ENCODE measurements at places on chromosomes 7 and 10.

DNA sequence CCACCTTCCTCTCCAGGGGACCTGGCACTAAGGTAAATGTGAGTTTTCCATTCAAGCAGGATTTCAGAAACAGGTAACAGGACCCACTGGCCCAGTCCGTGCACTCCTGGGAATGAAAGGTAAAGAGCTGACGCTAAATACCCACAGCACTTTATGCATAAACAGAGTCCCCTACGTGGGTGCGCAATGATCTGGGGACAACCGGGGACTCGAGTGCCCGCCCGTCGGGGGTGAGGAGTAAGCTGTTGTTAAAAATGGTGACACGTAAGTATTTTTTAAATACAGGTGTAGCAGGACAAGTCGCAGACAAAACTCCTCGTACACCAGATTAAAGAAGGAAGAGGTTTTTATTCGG is 47.2 kb upstream of the PPP2R2D start:
- DNase-seq = no peak

GRCh38 chr7:81402227-81402626 is 367.6 kb downstream of the HGF start:
- DNase-seq = no peak

DNA sequence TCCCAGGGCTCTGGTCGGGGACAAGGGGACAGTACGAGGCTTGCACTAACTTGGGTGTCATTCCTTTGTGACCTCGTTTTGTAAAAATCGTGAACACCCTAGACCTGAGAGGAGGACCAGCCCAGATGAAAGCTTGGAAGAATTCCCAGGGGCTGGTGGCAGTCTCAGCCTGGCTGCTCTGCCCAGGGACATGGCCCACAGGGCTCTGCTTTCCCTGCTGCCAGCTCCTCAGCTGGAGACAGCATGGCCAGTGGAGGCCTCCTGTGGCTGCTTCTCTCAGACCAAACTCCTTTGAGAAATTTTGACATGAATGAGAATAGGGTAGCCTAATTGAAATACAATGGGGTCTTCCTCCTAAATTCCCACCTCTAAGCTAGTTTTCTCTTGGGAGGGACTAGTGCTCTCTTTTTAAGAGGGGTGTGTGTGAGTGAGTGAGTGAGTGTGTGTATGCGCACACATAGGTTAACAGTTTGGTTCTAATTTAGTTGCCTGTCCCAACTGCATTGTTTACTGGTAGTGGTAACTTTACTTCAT is 140.3 kb upstream of the EFCAB10 start:
- DNase-seq = no peak

- peak; percentile 88 for DNase-seq
These were observed 54.1 kb downstream of the ZNF467 start for GRCh38 chr7:149719050-149719899.

- no peak for DNase-seq
These were observed 19.9 kb upstream of the GPR141 start for GRCh38 chr7:37663693-37664092.

GRCh38 chr10:77111611-77112550 is 525.7 kb downstream of the KCNMA1 start:
- DNase-seq = peak; percentile 89

DNA sequence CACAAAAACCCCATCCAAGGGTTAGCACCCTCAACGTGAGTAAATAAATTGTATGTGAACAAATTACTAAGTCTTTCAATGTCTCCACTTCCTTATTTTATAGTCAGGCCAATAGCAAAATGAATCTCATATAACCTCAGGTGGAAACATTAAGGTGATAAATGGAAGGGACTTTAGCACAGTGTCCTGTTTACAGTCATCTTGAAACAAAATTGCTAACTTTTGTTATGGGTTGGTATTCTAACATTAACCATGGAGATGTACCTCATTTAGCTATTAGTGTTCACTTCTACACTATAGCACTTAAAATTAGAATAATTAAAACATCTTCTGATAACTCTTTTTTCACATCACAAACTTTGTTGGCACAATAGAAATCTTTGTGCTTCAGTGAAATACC is 255.8 kb upstream of the CNTNAP2 start:
- DNase-seq = no peak
